ENCODE measurements at places on chromosomes 6 and 20.
A peak's percentile ranks its signal among the peaks of the same experiment; 100 is the strongest.

- no peak for DNase-seq
These were observed 129.9 kb downstream of the FYN start for GRCh38 chr6:111743360-111743759.

- DNase-seq = no peak
These were observed 539.1 kb upstream of the JAG1 start for GRCh38 chr20:11212902-11213301.

- DNase-seq = no peak
These were observed 33.2 kb upstream of the SULF2 start for GRCh38 chr20:47818466-47818865.

- no peak for DNase-seq
These were observed 70.0 kb upstream of the CD2AP start for GRCh38 chr6:47407300-47408281.

DNA sequence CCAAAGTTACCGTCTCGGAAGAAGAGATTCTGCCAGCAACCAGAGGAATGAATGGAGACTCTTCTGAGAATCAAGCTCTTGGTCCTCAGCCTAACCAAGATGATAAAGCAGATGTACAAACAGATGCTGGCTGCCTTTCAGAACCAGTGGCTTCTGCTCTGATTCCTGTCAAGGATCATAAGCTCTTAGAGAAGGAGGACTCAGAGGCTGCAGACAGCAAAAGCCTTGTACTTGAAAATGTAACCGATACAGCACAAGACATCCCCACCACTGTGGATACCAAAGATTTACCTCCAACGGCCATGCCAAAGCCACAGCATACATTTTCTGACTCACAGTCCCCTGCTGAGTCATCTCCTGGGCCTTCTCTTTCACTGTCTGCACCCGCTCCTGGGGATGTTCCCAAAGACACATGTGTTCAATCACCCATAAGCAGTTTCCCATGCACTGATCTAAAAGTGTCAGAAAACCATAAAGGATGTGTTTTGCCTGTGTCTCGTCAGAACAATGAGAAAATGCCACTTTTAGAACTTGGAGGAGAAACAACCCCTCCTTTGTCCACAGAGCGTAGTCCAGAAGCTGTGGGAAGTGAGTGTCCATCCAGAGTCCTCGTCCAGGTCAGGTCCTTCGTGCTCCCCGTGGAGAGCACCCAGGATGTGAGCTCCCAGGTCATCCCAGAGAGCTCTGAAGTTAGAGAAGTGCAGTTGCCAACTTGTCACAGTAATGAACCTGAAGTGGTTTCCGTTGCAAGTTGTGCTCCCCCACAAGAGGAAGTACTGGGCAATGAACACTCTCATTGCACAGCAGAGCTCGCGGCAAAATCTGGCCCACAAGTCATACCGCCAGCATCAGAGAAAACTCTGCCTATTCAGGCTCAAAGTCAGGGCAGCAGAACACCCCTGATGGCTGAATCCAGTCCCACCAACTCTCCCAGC, 109.6 kb downstream of the RTN4IP1 start:
- peak; percentile 77 for DNase-seq

DNA sequence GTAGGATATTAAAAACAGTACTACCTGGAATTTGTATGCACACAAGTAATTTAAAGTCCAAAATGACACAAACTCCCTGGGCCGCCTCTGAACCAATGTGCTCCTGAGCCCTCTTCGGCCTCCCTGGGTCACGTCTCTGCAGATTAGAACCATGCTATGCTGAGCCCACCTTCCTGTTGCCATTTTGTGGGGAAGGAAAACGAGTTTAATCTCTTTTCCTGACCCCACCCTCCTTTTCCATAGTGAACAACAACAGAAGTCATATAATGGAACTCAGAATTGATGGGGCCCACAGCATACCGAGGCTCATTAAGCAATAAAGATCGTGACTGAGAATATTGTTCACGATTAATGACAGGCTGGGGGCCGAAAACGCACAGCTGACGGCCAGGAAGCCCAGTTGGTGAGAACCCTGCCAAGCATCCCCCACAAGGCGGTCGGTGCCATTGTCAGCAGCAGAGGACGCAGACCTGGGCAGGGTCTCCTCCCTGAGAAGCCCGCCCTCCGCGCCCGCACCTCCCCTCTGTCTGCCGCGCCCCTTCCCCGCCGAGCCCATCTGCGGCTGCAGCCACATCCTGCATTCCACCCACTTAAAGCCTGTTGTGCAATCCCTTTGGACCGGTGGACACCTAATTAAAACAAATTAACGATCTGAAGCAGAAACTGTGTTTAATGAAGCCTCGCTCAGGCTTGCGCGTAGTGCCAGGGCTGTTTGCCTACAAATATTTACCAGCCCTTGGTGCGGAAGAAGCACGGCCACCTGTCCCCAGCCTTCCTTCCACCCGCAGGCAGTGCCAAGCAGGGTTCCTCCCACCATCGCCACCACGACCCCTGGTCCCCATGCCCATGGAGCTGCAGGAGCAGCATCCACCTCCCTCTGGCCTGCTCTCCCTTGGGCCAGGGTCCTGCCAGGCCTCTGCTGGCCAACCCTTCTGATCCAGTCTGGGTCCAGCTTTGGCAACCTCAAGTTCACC, 68.1 kb downstream of the DLL1 start:
- DNase-seq = no peak

- peak; percentile 98 for DNase-seq
These were observed 12.8 kb upstream of the BPI start for GRCh38 chr20:38290829-38291814.

DNA sequence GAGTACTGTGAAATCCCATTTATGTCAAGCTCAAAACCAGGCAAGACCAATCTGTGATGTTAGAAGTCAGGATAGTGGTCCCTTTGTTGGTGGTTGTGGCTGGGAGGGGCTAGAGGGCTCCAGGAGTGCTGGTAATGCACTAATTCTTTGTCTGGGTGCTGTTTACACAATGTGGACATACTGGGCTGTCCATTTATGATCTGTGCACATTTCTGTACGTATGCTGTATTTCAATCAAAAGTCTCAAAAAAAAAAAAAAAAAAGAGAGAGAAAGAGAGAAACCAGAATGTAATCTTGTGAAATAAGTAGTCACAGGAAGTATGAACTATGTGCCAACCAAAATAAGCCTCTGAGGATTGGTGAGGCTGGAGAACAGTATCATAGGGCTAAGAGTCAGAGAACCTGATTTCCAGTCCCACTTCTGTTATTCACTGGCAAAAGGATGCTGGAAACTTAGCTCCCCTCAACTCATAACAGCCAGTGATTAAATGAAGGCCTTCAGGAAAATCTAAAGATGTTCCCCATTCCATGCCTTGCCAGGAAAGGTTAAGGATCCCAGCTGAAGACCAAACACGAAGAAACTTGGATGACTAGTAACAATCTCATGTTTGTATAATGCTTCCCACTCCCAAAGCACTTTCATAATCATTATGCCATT, 19.6 kb upstream of the TRAM2 start:
- no peak for DNase-seq

DNA sequence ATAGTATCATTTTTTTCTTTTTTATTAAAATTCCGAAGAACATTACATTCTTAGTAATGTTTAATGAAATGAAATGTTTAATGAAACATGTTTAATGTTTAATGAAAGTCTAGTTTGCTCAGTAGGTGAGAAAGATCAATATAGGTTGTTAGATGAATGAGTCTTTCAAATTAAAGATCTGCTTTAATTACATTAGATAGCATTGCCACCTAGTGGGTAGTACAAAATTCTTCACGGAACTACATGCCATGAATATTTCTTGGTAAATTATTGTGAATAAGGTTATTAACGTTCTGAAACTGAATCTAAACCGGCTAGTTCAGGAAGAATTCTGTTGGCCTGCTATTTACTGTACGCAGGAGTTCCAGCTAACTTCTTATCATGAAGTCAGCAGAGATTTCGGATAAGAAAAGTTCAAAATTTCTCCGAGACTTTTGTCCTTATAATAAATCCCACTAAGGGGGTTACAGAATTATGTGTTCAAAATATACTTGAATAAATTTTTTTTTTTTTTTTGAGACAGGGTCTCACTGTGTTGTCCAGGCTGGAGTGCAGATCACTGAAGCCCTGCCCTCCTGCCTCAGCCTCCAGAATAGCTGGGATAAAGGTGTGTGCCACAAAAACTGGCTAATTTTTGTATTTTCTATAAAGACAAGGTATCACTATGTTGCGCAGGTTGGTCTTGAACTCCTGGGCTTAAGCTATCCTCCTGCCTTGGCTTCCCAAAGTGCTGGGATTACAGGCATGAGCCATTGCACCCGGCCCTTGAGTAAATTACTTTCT, 7.9 kb upstream of the GMNN start:
- DNase-seq = no peak

- peak; percentile 33 for DNase-seq
These were observed at the start of gene PRSS35 for GRCh38 chr6:83511901-83512681. TSS of gene PRSS35 (plus strand) at chr6:83512534. CDS start at chr6:83523442, 10,908 bp downstream.

DNA sequence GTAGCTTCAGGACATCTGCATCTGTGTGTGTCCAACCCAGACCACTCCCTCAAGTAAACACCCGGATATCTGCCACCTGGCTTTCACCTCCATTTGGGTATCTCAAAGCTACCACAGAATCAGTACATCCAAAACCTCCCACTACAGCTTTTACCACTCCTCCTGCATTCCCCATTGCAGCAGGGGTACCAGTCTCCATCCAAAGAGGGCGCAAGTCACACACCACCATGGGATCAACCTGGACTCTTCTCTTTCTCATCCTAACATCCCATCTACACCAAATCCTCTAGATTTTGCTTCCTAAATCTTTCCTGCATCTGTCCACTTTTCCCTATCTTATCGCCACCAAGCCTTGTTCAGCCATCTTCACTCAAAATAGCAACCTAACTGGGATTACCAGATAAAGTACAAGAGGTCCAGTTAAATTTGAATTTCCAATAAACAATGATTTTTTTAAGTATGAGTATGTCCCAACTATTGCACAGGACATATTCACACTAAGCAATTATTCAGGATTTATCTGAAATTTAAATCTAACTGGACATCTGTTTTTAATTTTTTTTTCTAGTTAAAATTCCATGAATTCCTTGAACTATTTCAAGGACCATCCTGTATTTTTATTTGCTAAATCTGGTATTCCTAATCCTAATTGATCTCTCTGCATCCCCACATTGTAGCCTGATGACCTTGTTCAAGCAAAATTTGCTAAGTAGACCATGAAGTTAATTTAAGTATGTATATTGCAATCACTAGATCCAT, 164.3 kb upstream of the MLN start:
- DNase-seq = no peak

All from smooth muscle cell of the brain vasculature (primary cell).